ENCODE measurements at places on chromosomes 6 and 20.

DNA sequence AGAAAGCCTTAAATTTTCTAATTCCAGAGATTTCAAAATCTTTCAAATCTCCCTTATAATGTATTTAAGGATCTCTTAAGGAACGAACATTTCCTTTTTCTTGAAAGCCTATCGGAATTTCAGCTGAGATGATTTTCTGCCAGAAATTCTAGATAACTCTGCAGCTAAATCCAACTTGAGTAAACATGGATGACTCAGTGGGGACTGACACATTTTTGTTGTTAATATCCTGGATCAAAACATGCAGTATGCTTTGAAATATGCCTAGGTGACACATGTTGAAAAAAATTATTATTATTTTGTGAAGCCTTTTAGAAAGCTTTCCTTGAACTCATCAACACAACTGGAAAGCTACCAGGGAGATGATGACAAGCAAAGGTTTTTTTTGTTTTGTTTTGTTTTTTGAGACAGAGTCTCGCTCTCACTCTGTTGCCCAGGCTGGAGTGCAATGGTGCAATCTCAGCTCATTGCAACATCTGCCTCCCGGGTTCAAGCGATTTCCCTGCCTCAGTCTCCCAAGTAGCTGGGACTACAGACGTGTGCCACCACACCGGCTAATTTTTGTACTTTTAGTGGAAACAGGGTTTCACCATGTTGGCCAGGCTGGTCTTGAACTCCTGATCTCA is 140.1 kb upstream of the SNX9 start:
- DNase-seq = peak; percentile 79

DNA sequence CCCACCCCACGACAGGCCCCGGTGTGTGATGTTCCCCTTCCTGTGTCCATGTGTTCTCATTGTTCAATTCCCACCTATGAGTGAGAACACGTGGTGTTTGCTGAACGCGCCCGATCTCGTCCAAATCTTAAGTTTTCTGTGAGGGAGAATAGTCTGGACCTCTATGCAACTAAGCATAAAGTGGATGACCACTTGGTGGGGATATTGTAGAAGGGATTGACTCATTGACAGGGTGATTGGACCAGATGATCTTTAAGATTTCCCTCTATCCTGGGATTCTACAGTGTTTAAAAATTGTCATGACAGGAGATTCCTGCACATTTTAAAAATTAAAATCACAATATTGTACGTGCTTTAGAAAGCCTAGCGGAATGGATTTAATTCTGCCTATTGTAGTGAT is 141.3 kb downstream of the TRMT11 start:
- peak; percentile 38 for DNase-seq

GRCh38 chr20:1893721-1894470 is 1.3 kb upstream of the SIRPA start:
- DNase-seq = peak; percentile 70

- DNase-seq = no peak
These were observed 69.0 kb downstream of the AFG1L start for GRCh38 chr6:108363889-108364313.

GRCh38 chr6:26322645-26323482 is 42.1 kb upstream of the BTN3A2 start:
- DNase-seq = peak; percentile 97

- DNase-seq = peak; percentile 55
These were observed 81.1 kb downstream of the BMP5 start for GRCh38 chr6:55794136-55794812.

- DNase-seq = no peak
These were observed 6.4 kb upstream of the COL9A1 start for GRCh38 chr6:70309243-70309642.

GRCh38 chr6:88477413-88477812 is 311.3 kb upstream of the CNR1 start:
- no peak for DNase-seq

DNA sequence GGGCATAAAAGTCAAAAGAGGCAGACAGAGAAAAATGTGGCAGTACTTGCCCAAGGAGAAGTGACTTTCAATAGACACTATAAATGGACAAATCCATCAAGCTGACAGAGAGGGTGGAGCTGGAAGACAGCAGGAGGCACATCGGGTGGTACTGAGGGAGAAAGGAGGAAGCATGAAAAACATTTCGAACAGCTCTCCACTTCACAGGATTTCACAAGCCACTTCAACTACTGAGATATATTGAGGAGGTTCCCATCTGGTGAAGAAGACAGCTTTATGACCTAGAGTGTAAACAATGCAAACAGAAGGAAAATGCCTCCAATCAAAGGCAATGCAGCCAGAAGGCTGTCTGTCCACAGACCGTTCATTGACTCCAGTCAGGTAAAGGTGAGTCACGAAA is 259.4 kb upstream of the ECI2 start:
- no peak for DNase-seq

Data from fibroblast of the aortic adventitia (primary cell).